AG10803 (cell line): ENCODE measurements at places on chromosomes 1 and 21.

DNA sequence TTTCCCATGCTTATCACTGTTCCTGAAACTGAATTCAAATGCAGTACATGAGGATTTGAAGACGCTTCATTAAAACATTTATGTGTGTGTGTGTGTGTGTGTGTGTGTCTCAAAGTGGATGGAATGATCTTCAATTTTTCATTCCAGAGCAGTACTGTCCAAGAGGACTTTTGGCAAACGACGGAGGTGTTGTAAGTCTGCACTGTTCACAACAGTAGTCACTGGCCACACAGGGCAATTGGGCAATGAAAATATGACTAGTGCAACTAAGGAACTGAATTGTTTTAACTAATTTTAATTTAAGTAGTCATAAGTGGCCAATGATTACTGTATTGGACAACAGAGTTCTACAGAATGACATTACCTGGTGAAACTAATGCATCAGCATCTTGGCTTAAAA, 5.0 kb downstream of the TAF5L start:
- DNase-seq: peak; percentile 96

GRCh38 chr1:181430015-181430885, 53.1 kb upstream of the CACNA1E start:
- no peak for DNase-seq

DNA sequence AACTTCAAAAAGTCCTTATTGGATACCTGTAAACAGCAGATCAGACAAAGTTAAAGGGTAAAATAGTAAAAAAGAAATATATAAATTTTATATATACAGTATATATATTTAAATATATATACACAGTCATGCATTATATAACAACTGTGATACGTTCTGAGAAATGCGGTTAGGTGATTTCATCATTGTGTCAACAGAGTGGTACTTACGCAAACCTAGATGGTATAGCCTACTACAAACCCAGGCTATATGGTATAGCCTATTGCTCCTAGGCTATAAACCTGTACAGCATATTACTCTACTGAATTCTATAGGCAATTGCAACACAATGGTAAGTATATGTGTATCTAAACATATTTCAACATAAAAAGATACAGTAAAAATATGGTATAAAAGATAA, 222.7 kb downstream of the NUF2 start:
- DNase-seq: no peak

GRCh38 chr1:204355913-204356312, 3.8 kb downstream of the PLEKHA6 start:
- DNase-seq: no peak

- peak; percentile 66 for DNase-seq
Measured at GRCh38 chr1:65948609-65949229, 156.0 kb downstream of the PDE4B start.

DNA sequence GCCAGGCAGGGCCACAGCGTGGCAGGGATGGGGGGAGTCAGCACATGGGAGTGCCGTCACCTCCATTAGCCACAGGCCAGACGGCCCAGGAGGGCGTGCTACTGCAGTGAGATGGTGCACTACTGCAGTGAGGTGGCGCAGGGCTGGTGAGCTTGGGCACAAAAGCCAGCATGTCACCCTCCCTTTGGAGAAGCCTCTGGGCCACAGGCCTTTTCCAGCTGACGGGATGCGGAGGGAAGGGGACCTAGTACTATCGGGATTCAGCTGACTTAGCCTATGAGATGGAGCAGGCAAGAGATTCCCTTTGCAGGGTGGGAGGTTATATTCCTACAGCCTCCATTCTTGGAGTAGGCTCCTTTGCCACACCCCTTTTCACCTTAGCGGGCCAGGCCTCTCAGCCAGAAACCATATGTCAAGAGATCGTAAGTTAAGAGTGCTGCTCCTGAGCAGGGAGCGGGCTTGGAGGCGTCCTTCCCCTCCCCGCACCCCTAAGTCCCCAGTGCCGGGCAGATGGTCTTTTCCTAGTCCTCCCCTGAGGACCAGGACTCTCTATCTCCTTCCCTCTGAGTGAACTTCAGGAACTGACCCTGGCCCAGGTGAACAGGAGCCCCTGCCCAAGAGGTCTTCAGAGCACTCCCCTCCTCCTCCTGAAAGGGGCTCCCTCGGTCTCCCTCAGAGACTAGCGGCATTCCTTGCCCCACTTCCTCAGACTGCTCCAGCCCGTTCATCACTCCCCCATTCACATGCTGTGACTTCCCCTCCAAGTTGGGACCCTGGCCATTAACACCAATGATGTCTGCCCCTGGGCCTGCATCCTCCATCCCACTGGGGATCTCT, 8.2 kb downstream of the NES start:
- DNase-seq: no peak

- peak; percentile 39 for DNase-seq
Measured at GRCh38 chr1:207051191-207051943, at the start of gene YOD1. Gene YOD1, minus strand, starts transcription at chr1:207051208. Its CDS starts 178 bp downstream, at chr1:207051030.

GRCh38 chr1:210920258-210920657, 213.7 kb downstream of the KCNH1 start:
- DNase-seq: no peak

DNA sequence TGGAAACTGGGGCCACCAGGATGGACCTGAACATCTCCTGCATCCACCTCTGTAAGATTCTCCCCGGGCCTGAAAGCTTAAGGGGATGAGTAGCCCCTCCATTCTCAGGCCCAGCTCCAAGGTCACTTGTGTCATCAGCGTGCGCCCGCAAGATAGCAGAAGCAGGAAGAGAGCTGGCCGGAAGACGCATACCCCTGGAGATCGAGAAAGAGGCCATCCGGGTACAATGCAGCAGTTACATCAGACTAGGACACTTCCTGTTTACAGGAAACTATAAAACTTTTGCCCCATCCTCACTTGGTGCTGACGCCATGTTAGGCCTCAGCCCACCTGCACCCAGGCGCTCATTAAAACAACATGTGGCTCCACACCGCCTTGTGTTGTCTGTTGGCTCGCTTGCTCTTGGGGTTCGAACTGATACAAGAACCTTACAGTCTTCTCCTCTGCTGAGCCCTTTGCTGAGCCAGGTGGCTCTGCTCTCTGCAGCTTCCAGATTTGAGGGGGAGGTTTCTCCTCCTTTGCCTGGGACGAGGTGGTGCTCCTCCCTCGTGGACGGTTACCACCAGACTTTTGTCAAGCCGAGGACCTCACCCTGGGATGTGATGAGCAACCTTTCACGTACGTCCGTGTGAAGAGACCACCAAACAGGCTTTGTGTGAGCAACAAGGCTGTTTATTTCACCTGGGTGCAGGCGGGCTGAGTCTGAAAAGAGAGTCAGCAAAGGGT, 277.5 kb upstream of the C1orf174 start:
- DNase-seq: no peak

DNA sequence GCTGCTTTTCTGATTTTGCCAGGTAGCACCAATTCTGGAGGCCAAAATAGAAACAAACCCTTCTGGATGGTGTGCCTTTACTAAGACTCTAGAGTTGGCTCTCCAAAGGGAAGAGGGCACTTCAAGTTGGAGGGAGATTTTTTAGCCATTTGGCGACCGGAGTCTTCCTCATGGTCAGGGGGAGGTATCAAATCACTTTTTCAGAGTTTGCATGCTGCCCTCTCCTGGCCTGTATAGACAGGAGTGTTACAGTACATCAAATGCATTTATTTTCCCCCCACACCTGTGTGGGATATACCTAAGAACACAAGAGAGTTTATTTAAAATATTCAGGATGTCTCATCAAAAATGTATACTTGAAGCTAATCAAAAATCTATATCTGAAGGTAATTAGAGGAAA, 3.2 kb downstream of the GREM2 start:
- DNase-seq: no peak
